ENCODE measurements at places on chromosomes 6 and 20.

GRCh38 chr6:45462190-45463134 lies 84.7 kb upstream of the SUPT3H start:
- DNase-seq, result no peak

GRCh38 chr6:38604700-38605099 lies 35.0 kb downstream of the BTBD9 start:
- DNase-seq, result no peak

DNA sequence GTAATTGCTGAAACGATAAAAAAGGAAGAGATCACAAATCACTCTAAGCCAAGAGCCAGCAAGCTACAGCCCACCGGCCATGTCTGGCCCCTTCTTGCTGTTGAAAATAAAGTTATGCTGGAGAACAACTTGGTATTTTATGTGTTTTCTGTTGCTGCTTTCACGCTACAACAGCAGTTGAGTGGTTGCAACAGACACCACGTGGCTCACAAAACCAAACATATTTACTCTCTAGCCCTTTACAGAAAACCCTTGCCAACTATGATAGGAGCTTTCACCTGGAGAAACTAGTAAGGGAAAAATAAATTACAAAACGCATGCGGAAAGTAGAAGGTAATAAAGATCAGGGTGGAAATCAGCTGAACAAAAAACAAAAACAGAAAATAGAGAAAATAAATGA lies 41.1 kb upstream of the SLCO4A1 start:
- no peak for DNase-seq

GRCh38 chr6:30063315-30063714 lies 2.2 kb downstream of the POLR1H start:
- DNase-seq, result no peak

GRCh38 chr6:139721954-139722353 lies 347.5 kb upstream of the CITED2 start:
- DNase-seq, result no peak

GRCh38 chr6:43229803-43230620 lies 731 bp upstream of the DNPH1 start:
- DNase-seq, result no peak

GRCh38 chr20:49394264-49394663 lies 88.2 kb downstream of the KCNB1 start:
- no peak for DNase-seq

Data from stimulated activated CD4-positive, alpha-beta T cell treated with anti-CD3 and anti-CD28 coated beads, Interleukin-12 subunit alpha, Interleukin-12 subunit beta, amount 100 ng/mL, for 24 hours (primary cell).